ENCODE measurements at places on chromosomes 2 and 18.

- DNase-seq = no peak
Measured at GRCh38 chr2:202025816-202026215, 7.8 kb upstream of the FZD7 start.

DNA sequence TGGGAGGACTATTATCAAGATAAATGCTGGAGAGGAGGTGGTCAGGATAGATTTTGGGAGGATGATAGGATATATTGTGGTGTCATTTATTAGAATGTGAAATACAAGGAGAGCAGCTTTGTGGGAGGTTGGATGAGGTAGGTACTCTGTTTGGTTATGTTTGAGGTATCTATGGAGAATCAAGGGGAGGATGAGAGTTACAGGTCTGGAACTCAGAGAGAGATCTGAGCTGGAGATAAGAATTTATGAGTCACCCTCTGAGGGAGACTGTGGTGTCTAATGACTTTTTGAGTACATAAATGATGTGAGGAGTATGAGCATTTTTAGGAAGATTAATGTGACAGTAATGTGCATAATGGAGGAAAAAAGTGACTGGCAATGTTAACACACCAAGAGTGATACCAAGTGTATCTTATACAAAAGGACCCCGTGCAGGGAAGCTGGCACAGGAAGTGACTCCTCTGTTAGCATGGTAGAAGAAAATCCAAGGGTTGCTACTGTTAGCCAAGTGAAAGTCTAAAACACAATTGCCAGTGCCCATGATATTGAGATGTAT, 48.2 kb downstream of the CRIM1 start:
- DNase-seq = peak; percentile 43

DNA sequence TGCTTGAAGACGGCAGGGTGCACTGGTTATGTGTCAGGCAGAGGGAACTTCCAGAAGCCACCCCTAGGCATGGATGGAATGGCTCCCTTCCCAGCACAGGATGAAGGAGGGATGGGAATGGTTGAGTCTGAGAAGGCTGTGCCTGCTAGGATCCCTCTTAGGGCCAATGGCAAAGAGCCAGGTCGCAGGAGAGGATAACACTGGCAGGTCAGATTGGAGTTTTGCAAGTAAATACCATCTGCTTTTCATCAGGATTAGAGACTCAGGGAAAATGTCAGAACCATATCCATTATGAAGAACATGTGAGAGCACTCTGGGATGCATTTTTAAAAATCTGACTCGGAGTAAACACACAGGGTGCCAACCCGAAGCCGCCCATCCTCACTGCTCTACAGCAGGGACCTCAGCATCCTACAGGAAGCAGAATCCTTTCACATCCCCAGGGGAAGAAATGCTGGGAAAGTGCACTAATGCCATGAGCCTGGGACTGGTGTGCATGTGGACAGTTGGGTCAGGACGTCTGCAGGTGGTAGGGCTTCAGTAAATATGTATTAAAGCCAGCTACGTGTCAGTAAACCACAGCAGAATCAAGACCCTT, 139.9 kb downstream of the MYT1L start:
- DNase-seq = no peak

DNA sequence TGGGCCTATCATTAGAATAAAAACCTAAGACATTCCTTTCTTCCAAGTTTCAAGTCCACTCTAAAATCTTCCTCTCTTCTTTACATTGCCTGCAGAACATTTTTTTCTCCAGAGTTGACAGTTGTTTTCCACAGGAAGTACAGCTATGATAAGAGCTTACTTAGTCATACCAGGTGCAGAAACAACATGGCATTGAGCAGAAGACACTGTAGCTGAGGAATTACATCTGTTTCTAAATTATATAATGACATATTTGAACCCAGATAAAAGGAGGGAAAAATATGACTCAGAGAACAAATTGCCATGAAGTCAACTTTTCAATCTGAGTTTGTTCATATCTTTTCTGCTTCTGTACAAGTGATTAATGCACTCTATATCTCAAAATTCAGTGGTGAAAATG, 30.2 kb downstream of the CMPK2 start:
- DNase-seq = no peak

DNA sequence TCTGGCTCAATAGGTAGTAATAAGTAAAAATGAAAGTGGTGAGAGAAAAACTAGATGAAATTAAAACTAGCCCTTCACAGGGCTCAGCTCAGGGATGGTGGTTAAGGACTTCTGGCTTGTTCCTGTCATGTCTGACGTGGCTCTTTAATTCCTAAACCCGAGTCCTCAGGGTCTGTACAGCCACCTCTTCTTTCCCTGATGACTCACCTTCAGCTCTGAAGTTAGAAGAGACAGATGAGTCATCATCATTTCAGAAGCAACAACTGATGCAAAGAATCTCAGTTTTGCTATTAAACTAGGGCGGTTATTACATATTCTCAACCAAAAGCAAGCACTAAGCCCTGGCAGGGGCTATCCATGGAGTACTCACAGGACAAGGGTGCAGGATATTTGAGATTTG, 24.0 kb upstream of the ITGB6 start:
- DNase-seq = peak; percentile 92

Measured in COLO829 (cell line).